ENCODE measurements at places on chromosomes 7 and 10. TPM values are rescaled to one million over a fixed set of nuclear protein-coding genes. Genes with fewer than 3 reads are reported as not detected.
A peak's percentile ranks its signal among the peaks of the same experiment; 100 is the strongest.

DNA sequence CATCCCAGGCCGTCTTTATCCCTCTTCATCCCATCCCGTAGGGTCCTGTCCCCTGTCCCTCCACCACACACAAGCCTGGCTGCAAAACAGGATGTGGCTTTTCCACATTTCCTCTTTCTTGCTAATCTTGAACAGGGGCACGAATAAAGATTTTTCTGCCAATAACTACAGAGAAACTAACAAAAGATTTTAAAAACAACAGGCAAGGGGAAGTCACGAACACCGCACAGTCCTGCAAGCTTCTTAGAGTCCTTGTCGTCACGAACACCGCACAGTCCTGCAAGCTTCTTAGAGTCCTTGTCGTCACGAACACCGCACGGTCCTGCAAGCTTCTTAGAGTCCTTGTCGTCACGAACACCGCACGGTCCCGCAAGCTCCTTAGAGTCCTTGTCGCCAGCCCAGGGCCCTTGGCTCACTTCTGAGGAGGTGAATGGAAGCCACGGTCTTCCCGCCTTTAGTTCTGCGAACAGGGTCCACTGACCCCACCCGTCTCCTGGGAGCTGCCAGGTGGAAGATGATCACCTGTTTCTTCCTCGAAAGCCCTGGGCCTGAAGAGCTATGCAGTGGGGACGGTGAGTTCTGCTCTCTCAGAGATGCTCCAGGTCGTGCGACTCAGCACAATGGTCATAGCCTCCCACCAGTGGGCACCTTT, 10.3 kb upstream of the INSIG1 start:
- no peaks in the 10 kb centered on the region for H3K27me3 ChIP-seq
- no peak overlapping the region for H3K4me3 ChIP-seq
- DNase-seq: no peak
- no peaks in the 10 kb centered on the region for H3K36me3 ChIP-seq
- H3K4me1 ChIP-seq: no peaks in the 10 kb centered on the region

DNA sequence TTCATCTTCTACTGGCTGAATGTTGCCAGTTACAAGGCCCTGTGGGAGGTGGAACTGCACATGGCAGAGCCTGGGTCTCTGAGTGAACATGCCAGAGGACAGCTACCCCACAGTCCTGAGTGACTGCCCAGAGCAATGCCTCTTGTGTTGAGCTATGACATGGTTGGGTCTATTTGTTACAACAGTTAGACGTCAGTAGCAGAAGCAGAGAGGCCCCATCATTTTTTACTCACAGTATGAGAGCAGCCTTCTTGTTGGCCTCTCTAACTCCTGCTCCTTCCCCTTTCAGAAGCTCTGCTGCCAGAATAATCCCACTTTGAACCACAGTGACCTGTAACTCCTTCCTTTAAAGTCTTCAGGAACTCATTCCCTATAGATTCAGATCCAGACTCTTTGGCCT, 30.8 kb upstream of the NRP1 start:
- DNase-seq: no peak
- no peaks in the 10 kb centered on the region for H3K27me3 ChIP-seq
- no peaks in the 10 kb centered on the region for H3K36me3 ChIP-seq
- no peak overlapping the region for H3K27ac ChIP-seq

ELMO1 gene
- total RNA-seq: 10.9 TPM

CLDN4 gene
- 76.8 TPM for total RNA-seq

DNA sequence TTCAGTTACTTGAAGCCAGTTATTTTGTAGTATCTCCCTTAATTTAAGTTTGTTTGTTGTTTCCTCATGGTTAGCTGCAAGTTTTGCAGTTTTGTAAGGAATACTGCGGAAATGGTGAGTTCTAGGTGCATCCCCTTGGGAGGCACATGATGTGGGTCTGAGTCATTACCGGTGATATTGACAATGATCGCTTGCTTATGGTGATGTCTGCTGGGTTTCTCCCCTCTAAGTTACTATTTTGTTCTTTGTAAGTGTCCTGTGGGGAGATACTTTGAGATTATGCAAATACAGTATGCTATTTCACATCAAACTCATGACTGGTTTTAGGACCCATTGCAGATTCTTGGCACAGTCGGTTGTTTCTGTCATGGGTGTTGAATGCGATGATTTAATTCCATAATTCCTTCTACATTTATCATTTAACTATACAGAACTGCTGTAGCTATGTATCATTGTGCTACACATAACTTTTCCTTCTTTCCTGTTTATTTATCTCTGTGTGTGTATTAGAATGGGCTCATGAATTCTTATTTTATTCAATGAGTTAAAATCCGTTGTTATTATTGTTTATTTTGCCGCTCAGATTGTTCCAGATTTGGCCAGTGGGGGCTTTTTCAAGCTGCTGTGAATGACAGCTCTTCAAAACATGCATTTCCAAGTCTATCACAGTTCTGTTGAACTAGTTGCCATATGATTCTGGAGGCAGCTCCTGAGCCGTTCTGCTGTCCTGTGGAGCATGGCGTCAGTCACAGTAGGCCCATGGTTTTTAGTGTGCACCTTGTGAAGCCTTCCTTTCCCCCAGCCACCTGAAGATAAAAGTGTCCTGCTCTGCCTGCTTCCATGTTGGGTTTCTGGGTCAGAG, 18.4 kb downstream of the TSPAN14 start:
- no peaks in the 10 kb centered on the region for H3K36me3 ChIP-seq
- DNase-seq: no peak
- no peaks in the 10 kb centered on the region for H3K27me3 ChIP-seq
- H3K4me1 ChIP-seq: peaks cover 64% of the 10 kb centered on the region
- peak overlapping the region; percentile 30 for H3K27ac ChIP-seq

STEAP2 gene
- total RNA-seq: 9.2 TPM

- H3K27ac ChIP-seq: peak overlapping the region; percentile 33
- no peaks in the 10 kb centered on the region for H3K36me3 ChIP-seq
- DNase-seq: no peak
- H3K4me1 ChIP-seq: peaks cover 95% of the 10 kb centered on the region
- no peaks in the 10 kb centered on the region for H3K27me3 ChIP-seq
Measured at GRCh38 chr10:79098061-79098460, 29.3 kb downstream of the ZMIZ1 start.

NRCAM gene
- 39.4 TPM for total RNA-seq

KCNMA1 gene
- total RNA-seq: 9.3 TPM

DNA sequence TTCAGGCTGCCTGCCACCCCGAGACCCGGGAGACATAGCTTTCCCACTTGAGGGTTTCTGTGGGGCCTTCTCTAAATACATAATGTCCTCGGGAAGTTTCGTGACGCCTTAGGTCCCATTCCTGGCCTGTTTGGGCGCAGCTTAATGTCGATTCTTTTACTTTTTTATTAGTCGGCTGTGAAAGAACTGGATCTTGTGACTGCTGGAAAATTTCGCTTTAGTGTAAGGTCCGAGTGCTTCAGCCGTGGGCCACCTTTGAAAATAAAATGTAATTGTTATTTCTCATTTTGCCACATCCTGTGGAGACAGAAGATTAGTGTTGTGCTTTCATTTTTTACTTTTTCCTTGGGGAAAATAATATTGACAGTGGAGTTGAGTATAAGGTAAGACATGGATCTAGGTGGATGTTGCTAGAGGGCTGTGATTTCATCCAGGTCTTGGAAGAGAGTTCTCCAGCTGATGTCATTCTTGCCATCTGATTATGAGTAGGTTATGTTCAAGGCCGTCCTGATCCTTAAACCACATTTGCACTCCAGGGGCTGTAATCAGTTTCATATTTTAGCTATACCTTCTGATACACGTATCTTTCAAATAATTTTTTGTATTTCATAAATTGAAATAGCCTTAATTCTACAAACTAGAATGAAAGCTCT, 830 bp downstream of the RAB18 start:
- DNase-seq: no peak
- peak overlapping the region; percentile 69 for H3K4me3 ChIP-seq
- peaks cover 35% of the 10 kb centered on the region for H3K4me1 ChIP-seq
- peak overlapping the region; percentile 92 for H3K27ac ChIP-seq

PDAP1 gene
- 52.4 TPM for total RNA-seq

DNA sequence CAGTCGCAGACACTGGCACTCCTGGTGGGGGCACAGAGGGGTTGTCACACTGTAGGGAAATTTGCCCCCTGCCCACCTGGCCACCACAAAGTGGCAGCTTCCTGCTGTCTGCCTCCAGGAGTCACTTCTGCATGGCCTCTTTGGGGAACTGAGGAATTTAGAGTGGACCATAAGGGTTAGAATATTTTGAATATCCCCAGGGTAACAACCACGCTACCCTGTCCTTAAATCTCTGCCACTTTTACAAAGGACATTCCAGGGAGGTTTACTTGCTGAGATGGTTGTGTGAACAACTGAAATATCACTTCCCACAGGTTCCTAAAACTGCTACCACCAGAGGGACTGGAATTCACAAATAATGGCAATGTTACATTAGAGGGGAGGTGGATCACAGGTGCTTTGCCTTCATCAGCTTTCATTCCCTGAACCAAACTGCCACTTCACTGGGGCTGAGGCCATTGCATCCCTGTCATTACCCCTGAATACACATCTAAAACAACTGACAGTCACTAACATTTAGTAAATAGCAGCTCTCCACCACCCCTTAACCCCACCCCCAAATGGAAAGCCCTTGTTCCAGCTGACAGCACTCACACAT, 88.1 kb upstream of the IFRD1 start:
- H3K27me3 ChIP-seq: no peaks in the 10 kb centered on the region
- no peak overlapping the region for H3K27ac ChIP-seq
- H3K36me3 ChIP-seq: no peaks in the 10 kb centered on the region
- H3K4me3 ChIP-seq: no peak overlapping the region

DNA sequence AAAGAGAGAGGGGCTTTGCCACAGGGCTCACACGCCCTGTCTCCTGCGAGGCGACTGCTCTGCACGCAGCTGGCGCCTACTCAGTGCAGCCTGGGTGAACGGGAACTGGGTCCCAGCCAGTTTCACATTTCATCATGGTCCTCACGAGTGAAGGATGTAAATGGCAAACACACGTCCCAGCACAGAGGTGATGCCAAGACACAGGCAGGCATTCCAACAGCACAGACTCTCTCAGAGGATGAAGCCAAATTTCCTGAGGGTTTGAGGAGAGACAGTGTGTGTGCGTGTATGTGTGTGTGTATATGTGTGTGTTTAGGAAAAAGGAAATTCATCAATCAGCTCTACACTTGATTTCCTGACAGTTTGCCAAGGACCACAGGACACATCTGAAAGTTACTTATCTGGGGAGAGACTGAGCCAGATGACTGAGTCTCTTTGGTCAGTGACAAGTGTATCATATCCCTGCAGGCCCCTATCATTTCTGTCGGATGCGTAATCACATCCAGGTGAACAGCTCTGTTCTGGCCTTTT, 53.9 kb downstream of the CHST15 start:
- no peak overlapping the region for H3K27ac ChIP-seq
- H3K4me3 ChIP-seq: no peak overlapping the region
- H3K4me1 ChIP-seq: no peaks in the 10 kb centered on the region
- H3K27me3 ChIP-seq: no peaks in the 10 kb centered on the region
- no peak for DNase-seq
- no peaks in the 10 kb centered on the region for H3K36me3 ChIP-seq

GRCh38 chr10:75395066-75395931, 6.3 kb downstream of the ZNF503 start:
- no peaks in the 10 kb centered on the region for H3K36me3 ChIP-seq
- H3K4me3 ChIP-seq: peak overlapping the region; percentile 97
- peaks cover 14% of the 10 kb centered on the region for H3K4me1 ChIP-seq
- peak overlapping the region; percentile 79 for H3K27ac ChIP-seq

- peak overlapping the region; percentile 32 for H3K27ac ChIP-seq
- no peak for DNase-seq
- H3K36me3 ChIP-seq: no peaks in the 10 kb centered on the region
- no peaks in the 10 kb centered on the region for H3K27me3 ChIP-seq
- H3K4me1 ChIP-seq: peaks cover 18% of the 10 kb centered on the region
- no peak overlapping the region for H3K4me3 ChIP-seq
Measured at GRCh38 chr7:55132890-55133551, 114.2 kb downstream of the EGFR start.

Measured in body of pancreas (tissue), 4 donors.